ENCODE measurements at places on chromosomes 3 and 15.

- DNase-seq = peak; percentile 5
These were observed 11.4 kb upstream of the HTR3E start for GRCh38 chr3:184085389-184085852.

DNA sequence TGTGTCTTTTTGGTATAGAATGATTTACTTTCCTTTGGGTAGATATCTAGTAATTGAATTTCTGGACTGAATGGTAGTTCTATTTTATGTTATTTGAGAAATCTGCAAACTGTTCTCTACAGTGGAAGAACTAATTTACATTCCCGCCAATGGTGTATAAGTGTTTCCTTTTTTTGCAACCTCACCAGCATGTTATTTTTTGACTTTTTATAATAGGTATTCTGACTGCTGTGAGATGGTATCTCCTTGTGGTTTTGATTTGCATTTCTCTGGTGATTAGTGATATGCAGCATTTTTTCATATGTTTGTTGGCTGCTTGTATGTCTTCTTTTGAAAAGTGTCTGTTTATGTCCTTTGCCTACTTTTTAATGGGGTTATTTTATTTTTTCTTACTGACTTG, 607.2 kb downstream of the OTOL1 start:
- no peak for DNase-seq

- peak; percentile 64 for DNase-seq
These were observed 202.8 kb downstream of the SV2B start for GRCh38 chr15:91302588-91303439.

GRCh38 chr3:81549831-81550230, 211.6 kb downstream of the GBE1 start:
- peak; percentile 4 for DNase-seq

GRCh38 chr15:31163769-31164572, 62.4 kb upstream of the TRPM1 start:
- no peak for DNase-seq

GRCh38 chr15:65285291-65286068, 1.2 kb downstream of the PARP16 start:
- DNase-seq = peak; percentile 58

GRCh38 chr3:10395196-10395595, 74.3 kb upstream of the SEC13 start:
- no peak for DNase-seq

DNA sequence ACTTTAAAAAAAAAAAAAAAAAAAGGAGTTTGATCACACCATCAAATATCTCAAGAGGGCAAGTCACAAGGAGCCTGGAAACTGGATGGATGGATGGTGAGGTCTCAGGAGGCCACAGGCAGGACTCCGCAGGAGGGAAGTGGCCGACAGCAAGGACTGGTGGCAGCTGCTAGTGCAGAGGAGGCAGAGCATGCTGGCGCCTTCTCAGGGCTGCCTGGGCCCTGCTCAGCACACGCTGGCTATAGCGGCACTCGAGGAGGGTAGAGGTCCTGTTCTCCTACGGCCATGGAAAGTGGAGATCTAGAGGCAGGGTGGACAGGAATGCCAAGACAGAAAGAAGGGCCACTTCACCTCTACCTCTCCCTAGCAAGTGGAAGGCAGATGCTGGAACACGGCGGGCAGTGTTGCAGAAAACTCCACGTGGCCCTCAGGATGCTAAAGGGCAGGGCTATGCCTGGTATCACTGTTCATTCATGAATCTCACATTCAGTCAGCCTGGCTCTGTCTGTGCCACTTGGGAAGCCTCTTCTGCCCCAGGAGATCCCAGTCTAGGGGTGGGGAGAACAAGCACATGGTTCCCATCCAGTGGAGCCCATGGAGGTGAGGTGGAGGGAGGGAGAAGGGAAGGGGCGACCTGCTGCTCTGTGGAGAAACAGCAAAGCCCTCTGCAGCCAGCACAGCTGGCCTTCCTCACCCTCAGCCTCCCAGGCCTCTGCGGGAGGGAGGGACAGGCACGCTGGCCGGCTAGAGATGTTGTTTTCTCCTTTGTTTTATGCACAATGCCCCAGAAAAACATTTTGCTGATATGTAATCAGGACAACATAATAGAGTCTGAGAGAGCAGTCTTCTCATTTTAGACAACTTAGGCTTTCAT, 71.0 kb downstream of the OXNAD1 start:
- DNase-seq = no peak

DNA sequence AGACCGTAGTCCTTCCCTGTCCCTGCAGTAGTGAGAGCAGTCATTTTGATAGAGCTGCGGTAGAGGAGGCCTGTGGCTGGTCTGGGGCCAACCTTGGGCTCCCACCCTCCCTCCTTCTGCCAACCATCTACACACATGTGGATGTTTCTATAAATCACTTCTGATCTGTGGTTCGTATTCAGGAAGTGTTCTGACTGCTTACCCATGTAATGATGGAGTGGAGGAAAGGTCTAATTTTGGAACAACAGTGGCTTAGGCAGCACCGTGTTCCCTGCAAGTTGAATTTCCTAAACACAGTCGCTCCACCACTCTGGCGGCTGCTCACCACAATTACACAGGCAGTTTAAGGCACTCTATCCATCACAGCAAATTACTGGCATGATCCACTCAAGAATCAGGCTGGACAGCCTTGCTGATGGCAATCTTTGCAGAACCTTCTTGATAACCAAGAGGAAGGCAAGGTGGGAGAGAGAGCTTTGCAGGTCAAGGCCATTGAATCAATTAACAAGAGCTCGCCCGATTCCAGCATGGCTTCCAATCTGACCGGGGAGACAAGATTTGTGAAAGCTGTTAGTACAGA, 104.7 kb upstream of the VEPH1 start:
- DNase-seq = no peak

GRCh38 chr3:182889948-182890629, 90.2 kb downstream of the DCUN1D1 start:
- no peak for DNase-seq

GRCh38 chr3:100525753-100526612, 33.6 kb downstream of the TMEM45A start:
- peak; percentile 95 for DNase-seq

DNA sequence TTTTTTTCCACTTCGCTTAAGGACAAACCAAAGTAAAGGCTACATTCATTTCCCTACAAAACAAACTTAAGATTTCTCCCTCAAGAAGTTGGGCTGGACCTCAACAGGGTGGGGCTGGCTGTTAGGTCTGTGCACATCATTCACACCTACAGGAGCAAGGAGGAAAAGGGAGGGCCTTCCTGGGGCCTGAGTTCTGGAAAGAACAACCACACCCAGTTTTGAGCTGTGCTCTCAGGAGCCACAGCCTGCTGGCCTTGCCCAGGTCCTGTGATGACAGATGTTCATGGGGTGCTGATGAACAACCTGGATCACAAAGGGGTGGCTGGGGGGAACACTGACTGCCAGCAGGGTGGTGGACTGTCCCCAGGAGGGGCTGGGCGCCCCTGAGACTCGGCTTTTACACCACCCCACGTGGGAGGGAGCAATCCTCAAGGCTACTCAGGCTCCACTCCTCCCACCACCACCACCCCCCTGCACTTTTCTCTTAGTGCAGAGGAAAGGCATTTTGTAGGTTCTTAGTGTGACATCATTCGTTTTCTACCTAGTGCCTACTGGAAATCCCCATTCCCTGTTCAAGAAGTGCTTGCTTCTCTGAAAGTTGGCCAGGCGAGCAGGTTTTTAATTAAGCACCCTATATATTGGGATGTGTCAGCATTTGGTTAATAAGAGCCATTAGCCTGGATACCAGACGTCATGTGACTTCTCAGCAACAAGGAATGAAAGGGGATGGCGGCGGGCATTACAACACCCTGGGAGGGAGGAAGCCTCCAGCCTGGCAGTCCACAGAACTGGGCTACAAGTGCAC, 35.7 kb downstream of the CCNB2 start:
- no peak for DNase-seq

DNA sequence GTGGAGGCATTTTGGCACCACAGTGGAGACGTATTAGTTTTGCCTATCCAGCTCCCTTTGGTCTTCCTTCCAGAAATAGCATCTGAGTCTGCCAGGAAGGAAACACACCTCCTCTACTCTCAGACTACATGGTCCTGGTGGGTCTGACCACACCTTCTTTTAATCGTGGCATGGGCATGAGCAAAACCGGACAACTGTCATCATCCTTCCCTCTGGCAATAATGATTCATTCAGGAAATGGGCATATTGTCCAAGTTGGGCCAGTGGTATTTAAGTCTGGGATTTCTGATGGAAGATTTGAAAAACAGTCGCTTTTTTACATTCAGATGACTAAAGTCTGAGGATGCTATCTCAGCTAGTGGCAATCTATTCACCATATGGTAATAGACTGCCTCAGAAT, 601.0 kb upstream of the ADAMTS9 start:
- DNase-seq = no peak

- DNase-seq = no peak
These were observed 121.7 kb downstream of the MEGF11 start for GRCh38 chr15:66131831-66132230.

- peak; percentile 53 for DNase-seq
These were observed 567.3 kb upstream of the KCNMB2 start for GRCh38 chr3:177968891-177969290.

DNA sequence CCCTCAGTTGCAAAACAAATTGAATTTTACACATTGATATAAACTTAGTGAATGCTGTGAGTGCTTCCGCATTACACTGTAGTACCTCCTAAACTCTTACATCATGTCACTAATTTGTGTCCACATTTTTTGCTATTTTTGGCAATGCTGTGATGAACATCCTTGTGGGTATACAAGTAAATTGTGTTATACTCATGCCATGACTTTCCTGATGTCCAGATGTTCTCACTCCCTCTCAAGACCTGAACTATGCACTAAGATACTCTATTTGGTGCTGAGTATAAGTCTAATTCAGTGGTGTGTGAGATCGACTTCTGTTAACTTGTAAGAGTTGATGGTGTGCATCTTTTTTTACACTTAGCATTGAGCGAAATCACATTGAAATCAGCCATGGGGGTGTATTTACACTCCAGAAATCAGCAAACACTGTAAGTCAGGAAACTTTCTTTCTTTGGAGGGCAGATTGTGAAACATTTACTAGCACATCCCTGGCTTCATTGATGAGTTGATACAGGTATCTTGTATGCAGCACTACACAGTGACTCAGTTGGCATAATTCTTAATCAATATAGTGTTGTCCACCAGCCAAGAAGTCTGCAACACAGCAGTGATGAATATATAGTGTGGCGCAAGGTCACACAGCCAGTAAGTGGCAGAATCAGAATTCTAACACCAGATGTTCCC, 228.1 kb upstream of the RORA start:
- DNase-seq = no peak

GRCh38 chr3:30779686-30780287, 114.7 kb downstream of the GADL1 start:
- DNase-seq = peak; percentile 31

DNA sequence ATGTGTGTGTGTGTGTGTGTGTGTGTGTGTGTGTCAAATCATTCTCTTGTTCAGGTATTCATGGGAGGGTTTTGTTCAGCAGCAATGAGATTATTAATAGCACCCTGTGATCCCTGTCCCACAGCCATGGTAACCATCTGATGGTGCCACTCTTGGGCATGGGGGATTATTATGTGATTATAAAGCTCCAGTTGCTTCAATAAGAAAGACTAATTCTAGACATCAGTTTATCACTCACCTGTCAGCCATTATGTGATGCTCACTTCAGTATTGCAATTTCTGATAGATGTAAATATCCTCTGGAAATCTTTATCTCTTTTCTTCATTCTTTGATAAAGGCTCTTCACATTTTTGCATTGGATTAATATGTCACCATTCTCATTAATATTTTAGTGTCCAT, 145.9 kb upstream of the POU1F1 start:
- DNase-seq = no peak

All from fibroblast of skin of right quadriceps (primary cell).